B cell (primary cell): ENCODE measurements at places on chromosomes 13 and 19. TPM values are rescaled to one million over a fixed set of nuclear protein-coding genes. Genes with fewer than 3 reads are reported as not detected.
A peak's percentile ranks its signal among the peaks of the same experiment; 100 is the strongest.

DNA sequence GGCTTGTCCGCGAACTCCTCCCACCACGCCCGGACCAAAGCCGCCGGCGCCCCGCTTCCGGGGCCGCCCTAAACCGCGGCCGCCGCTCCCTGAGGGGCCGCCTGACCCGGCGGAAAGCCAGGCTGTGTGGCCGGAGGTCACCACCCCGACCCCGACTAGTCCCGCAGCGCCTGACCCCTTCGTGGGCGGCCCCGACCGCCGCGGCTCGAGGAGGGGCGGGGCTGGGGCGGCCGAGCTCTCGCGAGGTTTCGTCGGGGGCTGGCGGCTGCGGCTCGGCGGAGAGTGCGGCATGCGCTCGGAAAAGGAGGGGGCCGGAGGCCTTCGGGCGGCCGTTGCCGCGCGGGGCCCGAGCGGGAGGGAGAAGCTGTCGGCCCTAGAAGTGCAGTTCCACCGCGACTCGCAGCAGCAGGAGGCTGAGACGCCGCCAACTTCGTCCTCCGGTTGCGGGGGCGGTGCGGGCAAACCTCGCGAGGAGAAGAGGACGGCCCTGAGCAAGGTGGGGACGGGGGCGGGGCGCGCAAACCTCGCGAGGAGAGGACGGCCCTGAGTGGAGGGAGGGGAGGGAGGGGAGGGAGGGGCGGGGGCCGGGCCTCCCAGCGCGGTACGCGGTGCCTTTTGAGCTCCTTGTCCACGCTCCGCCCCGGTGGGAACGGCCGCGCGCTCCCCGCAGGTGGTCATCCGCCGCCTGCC is at the start of gene UPF3A:
TSS of gene UPF3A (plus strand) at position 251 of the 690 bp plus-strand sequence. CDS start at position 290, 39 bp downstream.
- no peaks in the 10 kb centered on the region for H3K27me3 ChIP-seq
- H3K36me3 ChIP-seq = no peaks in the 10 kb centered on the region
- H3K4me1 ChIP-seq = peaks cover 30% of the 10 kb centered on the region
- DNase-seq = peak; percentile 97
- peak within 1 kb of the TSS; percentile 90 for H3K27ac ChIP-seq
- peak within 1 kb of the TSS; percentile 86 for H3K4me3 ChIP-seq

- H3K27ac ChIP-seq = no peak overlapping the region
- no peak overlapping the region for H3K4me3 ChIP-seq
- H3K4me1 ChIP-seq = no peaks in the 10 kb centered on the region
- no peak for DNase-seq
Measured at GRCh38 chr19:47762151-47762550, 16.4 kb upstream of the SELENOW start.

GRCh38 chr19:19185853-19186740 is 5.9 kb downstream of the BORCS8 start:
- no peaks in the 10 kb centered on the region for H3K36me3 ChIP-seq
- DNase-seq = no peak
- H3K27ac ChIP-seq = no peak overlapping the region

RFPL4A gene
- not detected in 2 replicates for total RNA-seq

LIM2 gene
- total RNA-seq = not detected in 2 replicates

DNA sequence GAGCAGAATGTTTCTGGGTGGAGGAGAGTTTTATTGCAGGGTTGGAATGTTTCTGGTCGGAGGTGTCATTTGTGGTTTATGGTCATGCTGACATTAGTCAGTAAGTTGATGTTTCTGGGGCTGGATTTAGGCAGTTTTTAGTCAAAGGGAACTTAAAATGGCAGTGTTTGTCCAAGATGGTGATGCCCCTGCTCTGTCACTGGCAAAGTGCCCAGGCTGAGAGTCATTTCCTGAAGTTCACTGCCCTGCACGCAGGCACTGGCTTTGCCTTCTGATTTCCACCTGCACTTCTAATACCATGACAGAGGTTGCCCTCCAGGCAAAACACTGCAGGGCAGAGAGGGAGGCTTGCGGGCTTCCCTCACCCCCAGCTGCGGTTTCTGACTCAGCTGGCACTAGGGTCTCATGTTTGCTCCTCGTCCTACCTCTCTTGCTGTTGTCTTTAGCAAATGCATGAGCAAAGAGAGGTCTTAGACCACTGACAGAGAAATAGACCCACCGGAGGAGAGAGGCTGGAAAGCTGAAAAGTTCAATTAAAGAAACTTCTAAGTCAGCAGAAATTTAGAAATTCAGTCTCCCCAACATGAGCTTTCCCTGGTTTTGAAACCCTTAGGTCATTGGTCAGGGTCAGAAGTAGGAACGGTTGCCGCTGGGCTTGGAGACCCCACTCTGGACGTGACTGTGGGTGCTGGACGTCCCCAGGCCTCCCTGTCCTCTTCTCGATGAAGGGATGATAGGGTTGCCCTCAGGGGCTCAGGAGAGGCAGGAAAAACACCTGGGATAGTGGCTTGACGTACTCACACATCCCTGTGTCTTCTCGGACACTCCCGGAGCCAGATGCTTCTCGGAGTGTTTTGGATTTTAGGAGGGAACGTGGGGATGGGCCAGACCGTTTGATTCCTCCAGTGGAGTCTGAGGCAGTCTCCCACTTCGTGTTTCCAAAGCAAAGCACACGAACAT is 26.3 kb downstream of the TMEM255B start:
- no peaks in the 10 kb centered on the region for H3K27me3 ChIP-seq
- no peak for DNase-seq
- no peak overlapping the region for H3K4me3 ChIP-seq
- no peak overlapping the region for H3K27ac ChIP-seq
- no peaks in the 10 kb centered on the region for H3K36me3 ChIP-seq

DNA sequence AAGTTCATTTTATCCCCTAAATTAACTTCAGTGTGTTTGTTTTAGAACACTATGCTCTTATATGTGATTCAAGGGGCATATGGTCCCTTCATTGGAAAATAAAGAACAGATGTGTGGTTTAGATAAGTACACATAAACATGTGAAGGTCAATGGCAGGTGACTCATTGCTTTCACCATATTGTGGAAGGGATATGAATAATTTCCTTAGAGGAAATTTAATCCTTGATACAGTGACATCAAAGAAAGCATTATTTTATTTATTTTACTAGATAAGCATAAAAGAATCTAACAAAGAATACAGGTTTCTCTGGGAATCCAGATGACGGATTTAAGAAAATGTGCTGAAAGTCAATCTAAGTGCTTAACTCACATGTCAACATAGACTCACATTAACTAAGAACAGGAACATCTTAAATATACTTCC is 373.5 kb downstream of the KCTD12 start:
- no peak for DNase-seq
- no peak overlapping the region for H3K4me3 ChIP-seq
- no peaks in the 10 kb centered on the region for H3K4me1 ChIP-seq
- H3K27me3 ChIP-seq = peaks cover 4% of the 10 kb centered on the region
- no peaks in the 10 kb centered on the region for H3K36me3 ChIP-seq

CERS1 gene
- not detected in 2 replicates for total RNA-seq

- no peaks in the 10 kb centered on the region for H3K4me1 ChIP-seq
- H3K4me3 ChIP-seq = no peak overlapping the region
- H3K27ac ChIP-seq = no peak overlapping the region
- peaks cover 4% of the 10 kb centered on the region for H3K27me3 ChIP-seq
- no peak for DNase-seq
Measured at GRCh38 chr13:31174018-31174417, 12.3 kb upstream of the HSPH1 start.

- DNase-seq = no peak
- H3K4me1 ChIP-seq = peaks cover 6% of the 10 kb centered on the region
- no peak overlapping the region for H3K4me3 ChIP-seq
- H3K36me3 ChIP-seq = no peaks in the 10 kb centered on the region
- H3K27ac ChIP-seq = no peak overlapping the region
- no peaks in the 10 kb centered on the region for H3K27me3 ChIP-seq
Measured at GRCh38 chr13:30779016-30779415, 43.7 kb downstream of the ALOX5AP start.

FGF9 gene
- 2.5 and 3.0 TPM in 2 replicates for total RNA-seq

- H3K27me3 ChIP-seq = no peaks in the 10 kb centered on the region
- peaks cover 8% of the 10 kb centered on the region for H3K4me1 ChIP-seq
- H3K36me3 ChIP-seq = no peaks in the 10 kb centered on the region
- H3K4me3 ChIP-seq = no peak overlapping the region
- no peak overlapping the region for H3K27ac ChIP-seq
Measured at GRCh38 chr19:46596008-46596407, 5.1 kb upstream of the CALM3 start.

DNA sequence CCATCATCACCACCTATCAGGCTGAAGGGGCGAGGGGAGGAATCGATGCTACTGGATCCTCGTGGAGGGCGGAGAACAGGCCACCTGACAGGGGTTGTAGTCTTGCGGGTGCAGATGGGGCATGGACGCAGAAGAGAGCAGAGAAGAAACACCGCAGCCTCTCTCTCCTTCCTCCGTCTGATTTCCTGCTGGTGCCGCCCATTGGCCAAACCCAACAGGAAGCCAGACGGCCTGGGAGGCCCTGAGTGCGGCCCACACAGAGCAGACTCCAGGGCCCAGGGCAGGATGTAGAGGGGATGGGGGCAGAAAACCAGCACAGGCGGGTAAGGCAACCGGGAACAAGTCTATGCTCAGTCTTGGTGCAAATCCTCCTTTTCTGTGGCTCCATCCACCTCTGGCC is 15.4 kb downstream of the CEBPA start:
- no peaks in the 10 kb centered on the region for H3K36me3 ChIP-seq
- no peak for DNase-seq
- H3K4me3 ChIP-seq = no peak overlapping the region

GPR12 gene
- total RNA-seq = not detected in 2 replicates

DNA sequence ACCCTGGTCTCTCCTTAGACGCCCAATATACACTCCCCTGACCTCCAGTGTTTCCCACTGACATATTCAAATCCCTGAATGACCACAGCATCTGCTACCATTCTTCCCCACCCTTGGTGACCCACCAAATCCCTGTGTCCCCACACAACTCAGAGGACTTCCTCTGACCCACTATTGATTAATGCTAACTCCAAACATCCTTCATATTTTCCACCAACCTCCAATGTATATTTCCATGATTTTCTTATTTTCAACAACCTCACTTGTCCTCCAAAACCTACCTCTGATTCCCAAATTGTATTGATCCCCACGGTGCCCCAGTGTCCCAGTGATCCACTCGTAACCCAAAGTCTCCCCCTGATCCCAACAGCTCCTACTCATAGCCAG is 526 bp upstream of the DMWD start:
- H3K4me3 ChIP-seq = peak overlapping the region; percentile 58
- H3K36me3 ChIP-seq = peaks cover 13% of the 10 kb centered on the region
- no peak for DNase-seq
- no peaks in the 10 kb centered on the region for H3K27me3 ChIP-seq
- H3K4me1 ChIP-seq = peaks cover 24% of the 10 kb centered on the region

DNA sequence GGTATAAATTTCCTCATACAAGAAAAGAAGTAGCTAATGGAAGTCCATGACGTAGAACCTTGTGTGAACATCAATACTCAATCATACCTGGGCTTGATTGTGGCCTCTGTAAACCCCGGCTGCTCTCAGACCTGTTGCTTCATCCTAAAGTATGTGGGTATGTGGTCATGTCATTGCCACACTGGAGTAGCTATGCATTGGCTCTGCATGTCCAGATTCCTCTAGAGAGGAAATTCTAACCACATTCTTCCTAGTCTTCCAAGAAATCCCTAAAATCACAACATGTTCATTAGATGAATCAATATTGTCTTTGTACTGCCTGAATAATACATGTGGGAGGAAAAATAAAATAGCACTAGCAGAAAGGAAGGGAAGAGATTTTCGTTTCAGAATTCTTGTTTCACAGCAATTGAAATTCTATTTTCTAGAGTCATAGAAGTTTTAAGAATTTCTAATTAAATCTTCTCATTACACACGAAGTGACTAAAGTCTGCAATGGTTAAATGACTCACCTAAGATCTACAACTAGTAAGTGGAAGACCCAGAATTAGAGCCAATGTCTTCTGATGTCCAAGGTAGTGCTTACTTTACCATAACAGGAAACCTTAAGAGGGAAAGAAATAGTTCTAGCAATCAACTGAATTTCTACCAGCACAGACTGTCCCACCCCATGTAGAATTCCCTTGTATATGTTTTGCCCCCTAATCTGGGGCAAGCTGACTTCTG is 28.0 kb downstream of the RXFP2 start:
- no peaks in the 10 kb centered on the region for H3K4me1 ChIP-seq
- H3K4me3 ChIP-seq = no peak overlapping the region
- no peak for DNase-seq
- no peaks in the 10 kb centered on the region for H3K27me3 ChIP-seq
- H3K36me3 ChIP-seq = no peaks in the 10 kb centered on the region

DNA sequence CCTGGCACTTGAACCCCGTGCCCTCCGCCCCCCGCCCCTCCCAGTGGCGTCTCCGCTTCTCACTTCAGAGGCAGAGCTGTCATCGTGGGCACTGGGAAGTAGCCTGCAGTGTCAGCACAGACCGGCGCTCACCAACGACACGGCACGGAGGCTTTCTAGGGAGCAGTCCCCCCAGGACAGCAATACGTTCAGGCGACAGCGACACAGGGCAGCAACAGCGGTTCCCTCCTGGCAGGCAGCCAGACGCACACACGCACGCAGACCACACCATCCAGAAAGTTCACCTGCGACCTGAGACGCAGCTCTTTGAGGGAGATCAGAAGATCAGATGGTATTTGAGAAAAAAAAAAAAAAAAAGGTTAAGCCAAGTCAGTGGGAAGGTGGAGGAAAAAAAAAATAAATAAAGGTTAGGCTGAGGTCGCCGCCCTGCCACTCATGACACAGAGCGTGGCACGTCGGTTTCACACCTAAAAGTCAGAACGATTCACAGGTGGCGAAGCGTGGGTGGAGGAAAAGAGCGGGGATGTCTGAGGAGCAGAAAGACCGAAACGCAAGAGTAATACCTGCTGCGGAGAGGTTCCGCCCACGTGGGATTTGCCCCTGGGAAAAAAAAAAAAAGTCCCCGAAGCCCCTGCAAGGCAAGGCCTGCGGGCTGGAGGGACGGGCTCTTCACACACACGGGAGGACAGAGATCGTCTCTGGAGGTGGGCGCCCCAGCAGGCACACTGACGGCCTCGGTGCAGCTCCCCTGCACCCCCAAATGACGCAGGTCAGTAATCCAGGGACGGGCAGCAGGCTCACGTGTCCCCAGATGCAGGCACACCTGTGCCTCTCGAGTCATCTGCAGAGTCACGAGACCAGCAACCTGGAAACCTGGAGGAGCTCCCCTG is 94.5 kb downstream of the GNG7 start:
- no peak overlapping the region for H3K4me3 ChIP-seq
- H3K27ac ChIP-seq = peak overlapping the region; percentile 5
- H3K4me1 ChIP-seq = peaks cover 66% of the 10 kb centered on the region
- H3K36me3 ChIP-seq = peaks cover 19% of the 10 kb centered on the region

GRCh38 chr13:49303533-49304252 is 56.0 kb downstream of the CDADC1 start:
- no peaks in the 10 kb centered on the region for H3K36me3 ChIP-seq
- no peak overlapping the region for H3K4me3 ChIP-seq
- no peaks in the 10 kb centered on the region for H3K27me3 ChIP-seq
- DNase-seq = no peak

- no peak overlapping the region for H3K27ac ChIP-seq
- H3K27me3 ChIP-seq = no peaks in the 10 kb centered on the region
- no peak overlapping the region for H3K4me3 ChIP-seq
- H3K4me1 ChIP-seq = peaks cover 23% of the 10 kb centered on the region
Measured at GRCh38 chr13:50783066-50783465, 60.4 kb downstream of the DLEU7 start.

CALR3 gene
- 0.44 TPM in 1 of 2 replicates, not detected in the other for total RNA-seq

DNA sequence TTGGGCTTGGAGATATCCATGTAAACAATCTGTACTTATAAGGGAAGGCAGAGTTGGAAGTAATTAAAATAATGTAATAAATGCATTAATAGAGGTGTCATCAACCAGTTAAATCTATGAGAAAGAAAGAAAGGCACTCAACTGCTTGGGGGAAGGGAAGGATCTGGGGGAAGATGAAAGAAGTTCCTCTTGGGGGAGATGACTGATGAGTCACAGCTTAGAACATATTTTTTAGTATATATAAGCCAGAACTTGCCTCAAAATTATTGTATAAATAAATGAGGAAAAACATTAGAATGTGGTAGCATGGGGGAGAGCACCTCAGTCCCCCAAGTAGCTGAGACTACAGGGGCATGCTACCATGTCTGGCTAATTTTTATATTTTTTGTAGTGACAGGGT is 205.8 kb downstream of the GGACT start:
- no peaks in the 10 kb centered on the region for H3K27me3 ChIP-seq
- H3K36me3 ChIP-seq = no peaks in the 10 kb centered on the region
- no peak overlapping the region for H3K4me3 ChIP-seq
- no peak for DNase-seq
